AG09319 (cell line): ENCODE measurements at places on chromosomes 3 and 15.

DNA sequence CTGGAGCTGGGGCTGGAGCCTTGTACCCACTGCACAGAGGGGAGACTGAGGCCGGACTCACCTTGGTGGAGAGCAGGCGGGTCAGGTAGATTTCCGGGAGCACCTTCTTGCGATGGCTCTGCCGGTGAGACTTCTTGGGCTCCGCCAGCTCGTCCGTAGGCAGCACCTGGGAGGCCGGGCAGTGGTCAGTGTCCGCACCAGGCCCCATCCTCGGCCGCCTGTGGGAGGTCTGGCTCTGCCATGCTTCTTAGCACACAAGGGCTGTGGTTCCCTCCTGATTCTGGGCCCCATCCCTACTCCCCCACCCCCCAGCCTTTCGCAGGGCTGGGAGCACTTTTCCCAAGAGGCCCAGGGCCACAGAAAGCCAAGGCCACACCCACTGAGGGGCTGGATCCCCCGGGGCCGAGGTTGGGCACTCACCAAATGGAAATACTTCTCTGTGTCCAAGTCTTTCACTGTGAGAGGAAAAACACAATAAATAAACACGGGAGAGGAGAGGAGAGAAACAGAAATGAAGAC is 17.4 kb downstream of the H1-8 start:
- peak; percentile 32 for DNase-seq

DNA sequence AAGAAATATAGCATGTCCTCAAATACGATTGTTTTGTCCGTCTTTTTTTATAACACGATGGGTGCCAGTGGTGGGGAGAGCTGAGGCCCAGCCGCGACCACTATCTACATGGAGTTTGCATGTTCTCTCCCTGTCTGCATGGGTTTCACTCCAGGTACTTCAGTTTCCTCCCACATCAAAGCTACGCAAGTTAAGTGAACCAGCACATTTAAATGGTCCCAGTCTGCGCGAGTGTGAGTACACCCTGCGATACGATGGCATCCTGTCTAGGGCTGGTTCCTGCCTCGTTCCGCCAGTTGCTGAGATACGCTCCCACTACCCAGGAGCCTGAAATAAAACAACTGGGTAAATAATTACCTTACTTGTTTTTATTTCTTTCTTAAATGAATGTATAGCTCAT is 40.6 kb downstream of the ATP13A3 start:
- DNase-seq = no peak

- no peak for DNase-seq
Measured at GRCh38 chr3:86563400-86563970, 427.5 kb downstream of the VGLL3 start.

- DNase-seq = no peak
Measured at GRCh38 chr3:108125550-108126071, 34.8 kb upstream of the CD47 start.

DNA sequence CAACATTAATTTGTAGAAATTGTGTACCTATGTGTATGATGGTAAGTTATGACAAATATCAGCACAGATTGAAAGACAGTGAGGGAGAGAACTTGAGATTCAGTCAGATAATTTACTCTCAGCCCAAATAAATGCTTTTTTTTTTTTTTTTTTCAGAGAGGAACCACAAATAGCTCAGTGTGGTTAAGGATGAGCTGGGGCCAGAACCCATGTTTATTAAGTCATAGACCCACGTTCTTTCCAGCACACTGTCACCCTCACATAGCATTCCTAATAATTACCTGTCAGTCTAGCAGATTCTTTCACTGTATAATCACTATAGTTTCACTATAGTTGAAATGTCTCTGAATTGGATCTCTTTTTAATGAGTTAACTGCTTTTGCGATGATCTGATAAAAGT is 246.1 kb downstream of the ZIC1 start:
- no peak for DNase-seq

- DNase-seq = no peak
Measured at GRCh38 chr15:80733460-80733859, 38.4 kb downstream of the ABHD17C start.

DNA sequence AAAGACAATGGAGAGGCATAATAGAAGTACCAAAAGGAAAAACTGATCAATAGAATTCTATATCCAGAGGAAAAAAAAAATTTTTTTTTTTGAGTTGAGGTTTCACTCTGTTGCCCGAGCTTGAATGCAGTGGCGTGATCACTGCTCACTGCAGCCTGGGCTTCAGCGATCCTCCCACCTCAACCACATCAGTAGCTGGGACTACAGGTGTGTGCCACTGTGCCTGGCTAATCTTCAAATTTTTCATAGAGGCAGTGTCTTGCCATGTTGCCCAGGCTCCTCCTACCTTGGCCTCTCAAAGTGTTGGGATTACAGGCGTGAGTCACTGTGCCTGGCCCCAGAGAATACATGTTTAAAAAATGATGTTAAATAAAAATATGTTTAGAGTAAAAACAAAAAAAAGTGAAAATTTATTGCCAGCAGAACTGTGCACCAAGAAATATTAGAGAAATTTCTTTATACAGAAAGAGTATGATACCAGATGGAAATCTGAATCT is 154.3 kb upstream of the ZBTB20 start:
- no peak for DNase-seq

DNA sequence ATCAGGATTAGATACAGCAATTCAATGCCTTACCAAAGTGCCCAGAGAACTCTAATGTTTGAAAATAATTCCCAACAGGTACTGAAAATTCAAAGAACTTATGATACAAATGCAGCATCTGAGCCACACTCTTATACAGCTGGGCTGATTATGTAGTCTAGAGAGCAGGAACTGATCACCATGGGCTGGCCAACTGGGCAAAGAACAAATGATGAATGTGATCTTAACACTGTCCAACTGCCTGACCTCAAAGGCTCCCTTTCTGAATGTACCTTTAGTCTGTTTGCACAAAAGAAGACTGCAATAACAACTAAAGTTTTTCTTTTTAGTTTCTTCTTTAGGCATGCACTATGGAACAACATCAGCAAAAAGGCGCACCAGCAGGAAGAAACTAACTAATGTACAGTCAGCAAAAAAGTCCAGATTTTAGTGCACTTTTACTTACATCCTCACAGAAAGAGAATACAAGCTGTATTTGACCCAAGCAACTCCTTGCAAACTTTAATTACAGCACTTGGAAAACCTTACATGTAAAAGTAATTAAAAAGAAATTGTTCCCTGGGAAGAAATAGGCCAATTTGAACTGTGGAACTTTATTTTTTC is 1095.1 kb downstream of the IGSF11 start:
- no peak for DNase-seq

GRCh38 chr15:63449731-63450130 is 54.7 kb upstream of the USP3 start:
- DNase-seq = no peak

GRCh38 chr3:33165372-33165771 is 51.6 kb downstream of the CRTAP start:
- no peak for DNase-seq

- DNase-seq = no peak
Measured at GRCh38 chr3:149647812-149648211, 10.0 kb downstream of the WWTR1 start.

- DNase-seq = no peak
Measured at GRCh38 chr3:176120507-176120906, 1076.8 kb downstream of the TBL1XR1 start.

- peak; percentile 38 for DNase-seq
Measured at GRCh38 chr15:89195836-89196235, 25.5 kb downstream of the RLBP1 start.

DNA sequence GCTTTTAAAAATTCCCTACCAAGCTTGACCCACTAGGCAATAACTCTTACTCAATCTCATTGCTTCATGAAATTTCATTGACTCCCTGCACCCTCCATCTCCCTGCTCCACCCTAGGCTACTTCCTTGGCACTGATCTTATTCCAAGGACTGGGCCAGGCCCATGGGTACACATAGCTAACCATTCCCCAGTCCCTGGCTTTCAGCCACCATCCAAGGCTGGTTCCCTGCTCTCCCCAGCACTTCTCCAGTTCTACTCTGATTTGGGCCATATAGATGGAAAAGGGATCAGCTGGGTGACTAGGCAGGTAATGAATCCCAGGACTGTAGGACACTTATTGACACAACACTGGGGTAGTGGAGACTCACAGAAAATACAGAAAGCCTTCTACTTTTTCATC is 88.1 kb upstream of the NEO1 start:
- DNase-seq = no peak

DNA sequence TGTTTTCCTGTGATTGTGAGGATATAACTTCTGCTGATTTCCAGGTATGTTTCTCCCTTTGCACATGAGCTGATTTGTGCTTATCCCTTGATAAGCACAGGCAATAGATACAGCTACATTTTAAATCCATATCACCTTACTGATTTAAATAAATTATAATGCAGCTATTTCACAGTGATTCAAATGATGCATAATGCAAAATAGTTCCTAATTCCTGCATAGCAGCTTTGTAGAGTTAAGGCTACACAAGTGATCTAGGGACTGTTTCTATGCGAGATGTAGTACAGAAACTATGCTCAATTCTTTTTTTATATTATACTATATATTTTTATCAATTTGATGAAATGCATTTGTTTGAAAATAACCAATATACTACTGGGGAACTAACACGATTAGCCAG is 334.2 kb downstream of the LRTM1 start:
- DNase-seq = no peak

DNA sequence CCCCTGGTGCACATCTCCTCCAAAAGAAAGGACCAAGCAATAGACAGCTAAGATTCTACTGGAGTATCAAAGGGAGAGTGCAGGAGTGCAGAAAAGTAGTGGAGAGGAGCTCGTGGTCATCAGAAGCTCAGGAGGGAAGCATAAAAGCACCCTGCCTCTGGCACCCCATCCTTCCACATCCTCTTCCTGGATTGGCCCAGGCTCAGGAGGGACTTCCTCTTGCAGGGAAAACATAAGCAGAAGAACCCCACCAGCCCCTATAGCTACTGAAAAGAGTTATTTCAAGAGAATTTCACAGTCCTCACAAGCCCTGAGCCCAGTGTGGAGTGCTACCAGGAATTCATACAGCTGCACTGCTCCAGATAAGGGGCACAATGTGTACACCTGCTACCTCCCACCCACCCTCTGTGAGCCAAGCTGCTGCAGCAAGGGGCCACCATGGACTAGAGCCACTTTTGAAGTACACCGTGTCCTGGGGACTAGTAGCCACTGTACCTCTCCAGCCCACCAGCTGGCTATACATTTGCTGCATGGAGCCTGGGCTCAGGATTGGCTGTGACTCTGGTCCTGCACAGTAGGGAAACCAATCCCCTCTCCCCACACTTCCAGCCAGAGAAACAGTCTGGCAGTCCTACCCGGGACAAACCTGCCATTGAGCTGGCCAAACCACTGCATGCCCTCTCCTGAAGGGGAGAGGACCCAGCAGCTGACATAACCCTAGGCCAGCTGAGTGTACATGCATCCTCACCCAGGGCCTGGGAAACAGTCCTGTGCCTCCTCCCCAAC is 43.0 kb downstream of the CD200R1 start:
- no peak for DNase-seq

DNA sequence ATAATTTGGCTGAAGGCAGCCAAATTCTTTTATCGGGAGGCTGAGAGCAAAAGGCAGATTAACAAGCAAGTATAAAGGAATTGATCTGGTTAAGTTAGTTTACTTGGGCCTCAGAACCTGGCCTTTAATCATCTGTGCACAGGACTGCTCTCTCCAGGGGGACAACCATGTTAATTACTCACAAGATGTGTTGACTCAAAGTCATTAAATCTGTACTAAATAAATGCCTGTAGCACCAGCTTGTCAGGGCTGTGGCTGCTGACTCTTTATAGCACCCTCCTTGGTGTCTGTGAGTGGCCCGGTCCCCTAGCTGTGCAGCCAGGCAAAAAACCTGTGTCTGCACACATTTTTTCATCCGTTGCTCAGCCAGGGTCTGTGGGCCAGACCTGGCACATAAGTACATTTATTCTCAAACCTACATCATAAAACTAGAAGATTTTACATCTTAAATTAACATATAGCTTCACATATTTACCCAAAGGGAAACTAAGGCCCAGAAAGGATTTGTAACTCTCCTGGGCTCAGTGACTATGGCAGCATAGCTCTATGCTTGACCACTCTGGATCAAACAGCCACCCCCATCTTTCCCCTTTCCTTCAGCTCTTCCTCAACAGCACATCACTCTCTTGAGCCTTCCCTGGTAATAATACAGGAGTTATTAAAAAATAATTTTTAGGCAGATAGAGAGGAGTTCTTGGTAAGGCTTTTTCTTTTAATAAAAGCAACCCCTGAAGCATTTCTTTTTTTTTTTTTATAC is 51.4 kb downstream of the NCEH1 start:
- no peak for DNase-seq

- DNase-seq = no peak
Measured at GRCh38 chr3:43378066-43378935, 92.0 kb downstream of the SNRK start.

GRCh38 chr3:127002195-127003174 is 19.6 kb downstream of the PLXNA1 start:
- peak; percentile 86 for DNase-seq

DNA sequence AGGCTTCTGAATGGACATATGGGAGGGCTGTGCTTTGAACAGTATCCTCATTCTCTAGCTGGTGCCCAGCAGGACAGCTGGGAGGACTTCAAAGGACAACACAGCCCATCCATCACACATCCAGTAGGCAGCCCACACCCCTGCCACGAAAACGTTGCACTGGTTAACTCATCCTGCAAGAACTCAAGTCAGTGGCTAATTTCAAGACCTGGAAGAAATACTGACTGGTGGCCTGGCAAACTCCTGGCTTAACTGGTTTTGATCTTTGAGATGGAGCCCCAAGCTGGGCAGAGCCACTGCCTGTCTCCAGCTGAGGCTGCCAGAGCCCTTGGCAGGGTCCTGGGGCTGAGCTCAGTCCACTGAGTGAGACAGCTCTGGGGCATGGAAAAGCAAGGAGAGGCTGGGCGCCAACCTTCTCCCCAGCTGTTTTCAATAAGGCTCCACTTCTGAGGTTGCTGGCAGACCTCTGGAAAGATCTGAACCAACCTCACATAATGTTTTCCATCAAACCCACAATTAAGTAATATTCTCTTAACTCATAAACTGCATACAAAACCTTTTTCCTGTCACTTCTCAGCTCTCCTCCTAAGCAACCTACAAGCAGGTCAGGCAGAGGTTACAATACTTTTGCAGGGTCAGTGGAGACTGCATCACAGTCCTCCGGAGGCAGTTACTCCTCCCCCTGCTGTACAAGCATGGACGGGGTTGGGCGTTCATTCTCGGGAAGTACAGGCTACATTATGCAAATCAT is 110.3 kb downstream of the MYLK start:
- DNase-seq = peak; percentile 92

DNA sequence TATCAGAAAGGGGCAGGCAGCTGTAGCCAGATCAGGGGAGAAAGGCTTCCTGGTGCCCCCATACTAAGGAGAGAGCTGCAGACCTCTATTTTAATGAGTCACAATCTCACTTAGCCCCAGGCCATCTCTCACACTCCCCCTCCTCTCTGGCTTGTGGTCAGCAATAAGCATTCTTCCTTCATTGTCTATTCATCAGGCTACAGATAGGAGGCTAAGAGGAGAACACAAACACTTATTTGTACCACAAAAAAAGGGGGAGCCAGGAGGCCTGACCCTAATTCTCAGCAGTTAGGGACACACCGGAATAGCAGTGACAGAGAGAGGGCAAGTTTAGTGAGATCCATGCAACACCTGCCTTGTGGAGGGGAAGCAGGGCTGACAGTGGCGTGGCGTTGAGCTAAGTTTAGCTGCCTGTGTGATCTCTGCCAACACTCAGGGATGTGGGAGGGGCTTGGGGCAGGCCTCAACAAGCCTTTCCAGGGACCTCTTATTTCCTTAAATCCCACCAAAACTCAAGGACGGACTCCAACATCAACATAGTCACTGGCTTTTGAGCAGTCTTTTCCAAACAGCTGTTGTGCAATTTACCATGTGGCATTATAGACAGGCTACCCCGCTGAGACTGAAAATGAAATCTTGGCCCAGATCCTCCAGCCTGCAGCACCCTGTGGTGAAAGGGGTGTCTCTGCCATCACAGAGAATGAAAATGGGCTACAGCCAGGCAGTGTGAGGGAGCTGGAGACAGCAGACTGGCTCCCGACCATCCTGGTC is 191.9 kb upstream of the TSC22D2 start:
- DNase-seq = peak; percentile 53
